ENCODE measurements at places on chromosomes 6 and 20.

DNA sequence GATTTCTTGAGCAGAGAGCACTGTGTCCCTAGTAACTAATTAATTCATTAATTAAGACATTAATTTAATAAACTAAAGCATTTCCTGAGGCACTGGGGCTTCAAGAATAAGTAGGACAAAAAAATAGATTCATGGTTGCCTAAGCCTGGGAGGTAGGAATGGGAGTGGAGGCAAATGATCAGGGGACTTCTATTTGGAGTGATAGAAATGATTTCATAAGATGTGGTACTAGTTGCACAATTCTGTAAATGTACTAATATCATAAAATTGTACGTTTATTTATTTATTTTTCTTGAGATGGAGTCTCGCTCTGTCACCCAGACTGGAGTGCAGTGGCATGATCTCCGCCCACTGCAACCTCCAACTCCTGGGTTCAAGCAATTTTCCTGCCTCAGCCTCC, 287.2 kb downstream of the KHDC1L start:
- DNase-seq: no peak

DNA sequence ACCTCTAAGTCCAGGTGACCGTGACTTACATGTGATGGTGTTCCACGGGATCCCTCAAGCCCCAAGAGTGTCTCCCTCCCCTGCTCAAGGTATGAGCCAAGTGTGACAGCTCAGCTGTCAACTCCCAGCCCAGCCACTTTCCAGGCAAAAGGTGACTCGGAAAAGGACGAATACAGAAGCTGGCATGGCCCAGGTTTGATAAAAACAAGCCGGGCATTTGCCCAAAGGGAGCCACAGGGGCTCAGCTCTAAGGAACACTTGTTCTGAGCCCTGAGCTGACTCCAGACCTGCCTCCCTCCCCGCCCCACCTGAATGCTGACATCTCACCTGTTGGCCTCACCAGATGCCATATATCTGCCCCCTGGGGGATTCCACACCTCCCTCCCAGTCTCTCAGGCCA, 43.0 kb upstream of the BPIFA2 start:
- DNase-seq: no peak

DNA sequence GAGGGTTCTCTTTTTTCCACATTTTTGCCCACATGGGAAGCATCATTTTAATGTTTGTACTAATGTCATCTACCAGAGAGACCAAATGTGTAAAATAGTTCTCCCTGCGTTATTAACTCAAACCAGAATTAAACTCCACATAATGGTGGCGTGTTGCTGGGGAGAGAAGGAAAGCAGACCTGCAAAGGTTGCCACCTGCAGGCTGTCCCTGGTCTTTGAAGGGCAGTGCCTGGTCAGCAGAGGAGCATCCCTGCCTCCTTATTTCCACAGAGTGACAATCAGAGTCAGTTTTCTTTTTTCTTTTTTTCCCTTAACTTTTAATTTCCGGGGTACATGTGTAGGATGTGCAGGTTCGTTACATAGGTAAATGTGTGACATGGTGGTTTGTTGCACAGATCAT, 214.5 kb downstream of the TBX18 start:
- DNase-seq: no peak

DNA sequence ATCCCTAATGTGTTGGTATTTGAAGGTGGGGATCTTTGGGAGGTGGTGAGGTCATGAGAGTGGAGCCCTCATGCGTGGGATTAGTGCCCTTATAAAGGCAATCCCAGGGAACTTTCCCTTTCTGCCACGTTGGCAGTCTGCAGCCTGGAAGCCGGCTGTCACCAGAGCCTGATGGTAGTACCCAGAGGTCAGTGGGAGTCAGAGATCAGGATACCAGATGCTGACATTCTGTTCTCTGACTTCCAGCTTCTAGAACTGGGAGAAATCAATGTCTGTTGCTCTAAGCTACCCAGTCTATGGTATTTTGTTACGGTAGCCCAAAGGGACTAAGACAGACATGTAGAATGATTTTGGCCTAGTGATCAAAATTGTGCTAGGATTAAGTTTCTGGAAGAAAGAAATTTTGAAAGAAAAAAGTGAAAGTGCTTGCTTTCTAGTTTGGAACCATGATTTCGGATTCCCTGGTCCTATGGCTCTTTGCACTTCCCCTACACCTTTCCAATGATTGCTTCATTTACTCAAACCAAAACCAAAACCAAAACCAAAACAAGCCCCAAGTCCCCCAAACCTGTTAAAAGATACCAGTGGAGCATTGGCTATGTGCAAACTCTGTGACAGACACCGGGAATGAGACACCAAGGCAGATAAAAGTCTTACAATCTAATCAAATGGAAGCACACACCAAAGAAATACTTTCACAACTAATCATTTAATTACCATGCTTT, 173.7 kb upstream of the ZNF217 start:
- no peak for DNase-seq

- DNase-seq: no peak
Measured at GRCh38 chr6:35035481-35036030, 105.6 kb downstream of the TCP11 start.

- DNase-seq: no peak
Measured at GRCh38 chr6:143007646-143008045, 53.0 kb upstream of the AIG1 start.

DNA sequence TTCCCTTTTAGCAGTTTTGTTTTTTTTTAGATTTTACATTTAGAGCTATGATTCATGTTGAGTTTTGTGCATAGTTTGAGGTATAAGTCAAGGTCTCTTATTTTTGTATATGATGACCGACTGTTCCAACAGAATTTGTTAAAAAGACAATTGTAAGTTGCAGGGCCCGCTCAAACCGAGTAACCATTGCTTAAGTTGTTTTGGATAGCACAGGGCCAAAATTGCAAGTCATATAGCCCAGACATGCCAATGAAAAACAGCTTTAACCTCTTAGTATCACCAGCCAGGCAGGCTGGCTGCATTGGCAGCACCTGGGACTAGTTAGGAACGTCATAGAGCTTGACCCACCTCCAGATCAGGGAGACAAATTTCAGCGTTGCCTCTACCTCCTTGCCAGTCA, 47.3 kb downstream of the PFDN4 start:
- no peak for DNase-seq

GRCh38 chr6:62903266-62903665, 308.0 kb upstream of the FKBP1C start:
- no peak for DNase-seq

DNA sequence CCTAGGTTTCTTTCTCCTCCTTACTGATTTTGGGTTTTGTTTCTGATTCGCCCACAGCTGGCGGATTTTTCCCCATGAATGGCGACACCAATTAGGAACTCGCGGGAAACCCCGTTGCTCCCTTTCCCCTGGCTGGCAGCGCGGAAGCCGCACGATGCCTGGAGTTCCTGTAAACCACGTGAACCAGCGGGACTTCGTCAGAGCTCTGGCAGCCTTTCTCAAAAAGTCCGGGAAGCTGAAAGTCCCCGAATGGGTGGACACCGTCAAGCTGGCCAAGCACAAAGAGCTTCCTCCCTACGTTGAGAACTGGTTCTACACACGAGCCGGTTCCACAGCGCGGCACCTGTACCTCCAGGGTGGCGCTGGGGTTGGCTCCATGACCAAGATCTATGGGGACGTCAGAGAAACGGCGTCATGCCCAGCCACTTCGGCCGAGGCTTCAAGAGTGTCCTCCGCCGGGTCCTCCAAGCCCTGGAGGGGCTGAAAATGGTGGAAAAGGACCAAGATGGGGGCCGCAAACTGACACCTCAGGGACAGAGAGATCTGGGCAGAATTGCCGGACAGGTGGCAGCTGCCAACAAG, 3.2 kb upstream of the SEC23B start:
- no peak for DNase-seq

DNA sequence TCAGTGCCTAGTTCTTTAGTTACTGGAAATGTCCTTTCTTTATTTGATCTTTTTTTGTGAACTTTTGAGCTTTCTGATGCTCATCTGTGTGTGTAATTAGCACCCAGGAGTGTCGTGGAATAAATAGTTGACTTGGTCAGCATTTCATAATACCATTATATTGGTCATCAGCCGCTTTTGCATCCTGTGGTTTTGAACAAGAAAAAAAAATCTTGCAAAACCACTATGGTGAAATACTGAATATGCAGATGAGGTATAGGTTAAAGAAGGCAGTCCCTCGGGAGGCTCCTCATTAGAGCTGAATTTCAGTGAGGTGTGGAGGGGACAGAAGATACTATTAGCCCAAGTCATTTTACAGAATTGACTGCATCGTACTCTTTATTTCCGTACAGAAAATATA, 90.1 kb downstream of the FOXO3 start:
- DNase-seq: no peak

GRCh38 chr6:11042025-11042749, 1.9 kb downstream of the ELOVL2 start:
- no peak for DNase-seq

Measured in NCI-H187 (cell line).